ENCODE measurements at places on chromosomes 7 and 10. TPM values are rescaled to one million over a fixed set of nuclear protein-coding genes. Genes with fewer than 3 reads are reported as not detected.

DNA sequence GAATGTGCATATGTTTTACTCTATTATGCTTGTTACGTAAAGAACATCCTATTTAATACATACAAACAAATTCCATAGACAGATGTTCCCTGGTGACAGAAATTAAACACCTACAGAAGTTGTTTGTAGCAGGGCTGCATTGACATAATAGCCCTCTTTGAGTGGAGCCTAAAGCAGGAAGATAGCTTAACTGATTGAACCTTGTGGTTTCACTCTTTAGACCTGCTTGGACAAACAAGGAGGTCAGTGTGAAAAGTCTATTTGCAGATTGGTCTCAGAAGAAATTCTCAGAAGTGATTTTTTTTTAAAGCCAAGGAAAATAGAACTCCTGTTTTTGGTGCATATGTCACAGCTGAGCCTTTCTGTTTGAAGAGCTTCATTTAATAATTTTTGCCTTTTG, 121.3 kb downstream of the PPP1R9A start:
- peaks cover 31% of the 10 kb centered on the region for H3K4me1 ChIP-seq
- H3K4me3 ChIP-seq = no peak overlapping the region
- no peak for DNase-seq
- H3K27ac ChIP-seq = no peak overlapping the region

- H3K27ac ChIP-seq = peak overlapping the region; percentile 96
- H3K36me3 ChIP-seq = peaks cover 18% of the 10 kb centered on the region
- H3K4me3 ChIP-seq = peak overlapping the region; percentile 84
- DNase-seq = no peak
- H3K4me1 ChIP-seq = peaks cover 22% of the 10 kb centered on the region
Observed at GRCh38 chr10:99430116-99430450, 341 bp downstream of the GOT1 start.

GRCh38 chr10:57657164-57657765, 610.4 kb downstream of the IPMK start:
- H3K4me1 ChIP-seq = no peaks in the 10 kb centered on the region
- no peak overlapping the region for H3K4me3 ChIP-seq
- peak; percentile 74 for DNase-seq
- H3K36me3 ChIP-seq = no peaks in the 10 kb centered on the region

Gene DOCK4
- 18.8 TPM for total RNA-seq

DNA sequence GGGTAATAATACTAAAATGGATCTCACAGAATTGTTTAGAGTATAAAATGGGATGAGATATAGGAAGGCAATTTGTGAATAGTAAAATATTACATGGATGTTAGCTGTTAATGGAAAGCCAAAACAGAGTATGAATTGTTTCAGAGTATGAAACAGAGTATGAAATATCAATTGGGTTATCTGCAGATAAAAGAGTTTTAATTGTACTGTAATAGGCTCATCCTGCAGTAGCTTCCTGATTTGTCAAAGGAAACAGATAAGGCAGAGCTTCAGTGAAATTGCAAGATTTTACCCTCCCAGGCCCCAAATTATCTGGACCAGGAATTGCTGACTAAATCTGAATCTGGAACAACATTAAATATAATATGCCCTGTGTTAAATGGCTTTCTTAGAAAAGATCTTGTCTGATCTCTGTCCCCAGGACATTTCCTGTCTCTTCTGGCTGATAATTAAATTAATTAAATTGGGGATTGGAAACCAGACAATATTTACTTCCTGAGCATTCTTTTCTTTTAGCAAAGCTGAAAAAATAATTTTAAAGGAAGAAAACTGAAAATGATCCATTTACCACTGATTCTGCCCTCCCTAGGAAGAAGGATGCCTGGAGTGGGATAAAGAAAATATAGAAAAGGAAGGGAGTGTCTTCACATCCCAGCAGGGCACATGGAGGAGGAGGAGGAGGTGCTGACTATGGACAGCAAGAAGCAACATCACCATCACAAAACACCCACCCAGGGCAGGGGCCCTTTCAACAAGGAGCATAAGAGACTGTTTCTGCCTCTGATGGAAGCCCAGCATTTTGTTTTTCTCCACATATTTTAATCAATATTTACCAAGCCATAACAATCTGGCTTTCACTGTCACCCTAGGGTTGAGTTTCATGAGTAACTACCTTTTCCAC, 18.5 kb downstream of the PTN start:
- no peaks in the 10 kb centered on the region for H3K4me1 ChIP-seq
- no peaks in the 10 kb centered on the region for H3K27me3 ChIP-seq
- H3K36me3 ChIP-seq = no peaks in the 10 kb centered on the region
- H3K27ac ChIP-seq = no peak overlapping the region
- no peak for DNase-seq
- H3K4me3 ChIP-seq = no peak overlapping the region

Gene C10orf53
- not detected for total RNA-seq

DNA sequence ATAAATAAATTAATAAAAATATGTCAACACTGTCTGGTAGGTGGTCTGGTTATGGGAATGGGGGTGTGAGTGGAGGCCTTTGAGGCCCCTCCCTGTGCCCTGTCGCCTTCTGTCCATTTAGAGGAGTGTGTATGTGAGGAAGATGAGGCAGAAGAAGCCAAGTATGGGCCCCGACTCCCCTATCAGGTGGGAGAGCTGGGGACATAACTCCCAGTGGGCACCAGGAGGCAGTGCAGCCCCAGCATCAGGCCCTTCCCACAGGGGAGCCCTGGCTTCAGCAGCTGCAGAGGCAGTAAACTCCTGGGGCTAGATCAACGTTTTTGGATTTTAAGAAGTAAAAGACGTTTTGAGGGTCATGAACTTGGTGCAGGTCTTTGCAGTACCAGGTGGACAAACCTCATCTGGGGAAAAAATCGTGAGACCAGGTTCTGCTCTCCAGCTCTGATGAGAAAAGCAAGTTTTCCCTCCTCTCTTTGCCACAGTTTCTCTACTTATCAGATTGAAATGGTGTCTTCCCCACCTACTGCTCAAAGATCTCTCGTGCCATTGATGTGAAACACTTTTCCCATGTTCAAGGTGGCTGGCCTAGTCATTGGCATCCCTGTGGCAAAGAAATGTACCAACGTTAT, 167.8 kb upstream of the EEPD1 start:
- no peak overlapping the region for H3K4me3 ChIP-seq
- H3K27ac ChIP-seq = no peak overlapping the region
- peak; percentile 87 for DNase-seq
- no peaks in the 10 kb centered on the region for H3K4me1 ChIP-seq
- no peaks in the 10 kb centered on the region for H3K27me3 ChIP-seq

Gene LRRN3
- not detected for total RNA-seq

- peaks cover 42% of the 10 kb centered on the region for H3K36me3 ChIP-seq
- H3K4me3 ChIP-seq = no peak overlapping the region
- peak overlapping the region; percentile 94 for H3K27ac ChIP-seq
- H3K4me1 ChIP-seq = peaks cover 17% of the 10 kb centered on the region
- H3K27me3 ChIP-seq = no peaks in the 10 kb centered on the region
Observed at GRCh38 chr10:70147259-70147625, 742 bp upstream of the TYSND1 start.

- no peaks in the 10 kb centered on the region for H3K36me3 ChIP-seq
- no peaks in the 10 kb centered on the region for H3K27me3 ChIP-seq
- H3K4me1 ChIP-seq = no peaks in the 10 kb centered on the region
Observed at GRCh38 chr10:107899075-107899474, 734.6 kb upstream of the SORCS1 start.

DNA sequence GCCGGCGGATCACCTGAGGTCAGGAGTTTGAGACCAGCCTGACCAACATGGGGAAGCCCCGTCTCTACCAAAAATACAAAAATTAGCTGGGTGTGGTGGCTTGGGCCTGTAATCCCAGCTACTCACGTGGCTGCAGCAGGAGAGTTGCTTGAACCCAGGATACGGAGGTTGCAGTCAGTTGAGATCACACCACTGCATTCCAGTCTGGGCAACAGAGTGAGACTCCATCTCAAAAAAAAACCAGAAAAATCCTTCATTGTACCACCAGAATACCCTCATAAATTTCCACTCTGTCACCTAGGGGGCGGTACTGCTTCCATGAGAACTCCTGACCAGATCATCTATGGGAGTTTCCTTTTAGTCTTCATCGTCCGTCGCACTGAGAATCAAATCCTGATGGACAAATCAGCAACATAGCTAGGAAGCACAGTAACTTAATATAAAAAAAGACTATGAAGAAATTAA, 225.8 kb upstream of the KLF14 start:
- H3K36me3 ChIP-seq = peaks cover 34% of the 10 kb centered on the region
- no peaks in the 10 kb centered on the region for H3K27me3 ChIP-seq
- peak overlapping the region; percentile 80 for H3K27ac ChIP-seq
- H3K4me1 ChIP-seq = peaks cover 89% of the 10 kb centered on the region
- no peak for DNase-seq

Gene DDX56
- total RNA-seq = 63.0 TPM

DNA sequence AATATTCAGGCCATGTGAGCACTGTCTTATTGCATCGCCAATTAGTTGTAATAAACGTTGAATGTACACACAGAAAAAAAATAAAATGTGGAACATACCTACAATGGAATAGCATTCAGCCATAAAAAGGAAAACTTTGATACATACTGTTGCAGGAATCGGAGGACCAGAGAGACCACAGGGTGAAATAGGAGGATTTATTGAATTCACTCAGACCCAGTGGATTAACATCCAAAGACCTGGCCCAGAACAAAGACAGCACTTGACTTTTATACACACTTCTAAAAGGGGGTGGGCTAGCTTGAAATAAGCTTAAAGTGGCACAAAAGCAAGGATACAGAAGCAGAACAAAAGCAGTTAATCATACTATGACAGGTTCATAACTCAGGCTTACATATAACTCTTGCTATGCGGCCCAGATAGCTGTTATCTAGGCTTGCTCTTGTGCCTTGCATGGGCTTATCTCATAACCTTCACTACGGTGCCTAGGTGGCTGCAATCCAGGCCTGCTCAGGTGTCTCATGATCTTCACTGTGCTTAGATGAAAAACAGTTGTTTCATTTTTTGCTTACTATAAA, 292.2 kb upstream of the TAC1 start:
- DNase-seq = no peak
- H3K4me1 ChIP-seq = no peaks in the 10 kb centered on the region
- no peaks in the 10 kb centered on the region for H3K36me3 ChIP-seq

- H3K4me1 ChIP-seq = peaks cover 24% of the 10 kb centered on the region
- H3K4me3 ChIP-seq = no peak overlapping the region
- H3K27ac ChIP-seq = no peak overlapping the region
- no peak for DNase-seq
- peaks cover 7% of the 10 kb centered on the region for H3K36me3 ChIP-seq
- no peaks in the 10 kb centered on the region for H3K27me3 ChIP-seq
Observed at GRCh38 chr7:29839302-29839701, 33.0 kb downstream of the WIPF3 start.

Gene TAS2R4
- not detected for total RNA-seq

DNA sequence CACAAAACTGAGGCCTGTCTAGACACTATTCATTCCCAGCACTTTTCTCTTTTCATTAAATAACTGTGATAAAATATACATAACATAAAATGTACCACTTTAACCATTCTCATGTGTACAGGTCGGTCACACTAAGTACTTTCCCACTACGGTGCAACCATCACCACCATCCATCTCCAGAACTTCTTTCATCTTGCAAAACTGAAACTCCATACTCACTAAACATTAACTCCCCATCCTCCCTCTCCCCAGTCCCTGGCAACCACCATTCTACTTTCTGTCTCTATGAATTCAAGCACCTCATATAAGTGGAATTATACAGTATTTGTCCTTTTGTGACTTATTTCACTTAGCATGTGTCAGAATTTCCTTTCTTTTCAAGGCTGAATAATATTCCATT, 53.0 kb downstream of the ARHGAP12 start:
- DNase-seq = no peak
- no peaks in the 10 kb centered on the region for H3K36me3 ChIP-seq
- H3K27ac ChIP-seq = no peak overlapping the region
- peaks cover 19% of the 10 kb centered on the region for H3K4me1 ChIP-seq

- DNase-seq = no peak
- H3K27ac ChIP-seq = no peak overlapping the region
- H3K36me3 ChIP-seq = peaks cover 60% of the 10 kb centered on the region
- H3K4me1 ChIP-seq = peaks cover 6% of the 10 kb centered on the region
Observed at GRCh38 chr10:21733710-21734109, 199.7 kb downstream of the MLLT10 start.

Gene NPC1L1
- total RNA-seq = 1.6 TPM

Gene KIAA1549
- 2.0 TPM for total RNA-seq

Gene KEL
- not detected for total RNA-seq

- no peak for DNase-seq
- no peaks in the 10 kb centered on the region for H3K4me1 ChIP-seq
- no peak overlapping the region for H3K4me3 ChIP-seq
- no peaks in the 10 kb centered on the region for H3K27me3 ChIP-seq
Observed at GRCh38 chr7:130655286-130655685, 13.3 kb downstream of the COPG2 start.

Gene MKI67
- 27.7 TPM for total RNA-seq

DNA sequence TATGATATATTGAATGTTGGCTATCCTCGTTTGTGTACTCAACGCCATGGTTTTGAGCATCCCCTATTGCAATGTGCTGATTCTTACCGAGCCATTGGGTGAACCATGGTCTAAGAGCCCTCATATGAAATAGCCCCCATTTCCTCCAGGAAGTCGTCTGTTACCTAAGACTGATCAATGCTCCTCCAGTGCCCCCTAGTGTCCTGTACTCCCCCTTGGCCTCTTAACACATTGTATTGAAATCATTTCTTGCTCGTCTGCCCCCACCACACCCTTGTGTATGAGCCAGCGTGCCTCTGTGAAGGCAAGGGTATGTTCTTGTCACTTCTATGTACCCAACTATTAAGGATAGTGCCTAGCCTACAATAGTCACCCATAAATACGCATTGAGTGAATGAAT, 11.2 kb upstream of the SLC35B4 start:
- peak; percentile 58 for DNase-seq
- H3K27ac ChIP-seq = no peak overlapping the region
- H3K4me1 ChIP-seq = no peaks in the 10 kb centered on the region

Gene MSMB
- total RNA-seq = not detected

GRCh38 chr10:105192861-105193260, 551.8 kb downstream of the SORCS3 start:
- H3K36me3 ChIP-seq = no peaks in the 10 kb centered on the region
- DNase-seq = no peak
- no peak overlapping the region for H3K4me3 ChIP-seq

Gene ERVW-1
- not detected for total RNA-seq

GRCh38 chr10:58723966-58724365, 211.3 kb downstream of the BICC1 start:
- no peak for DNase-seq
- H3K27ac ChIP-seq = no peak overlapping the region
- no peaks in the 10 kb centered on the region for H3K27me3 ChIP-seq
- H3K36me3 ChIP-seq = no peaks in the 10 kb centered on the region
- H3K4me3 ChIP-seq = no peak overlapping the region

Gene TWIST1
- total RNA-seq = 0.58 TPM

- no peak overlapping the region for H3K27ac ChIP-seq
- no peaks in the 10 kb centered on the region for H3K36me3 ChIP-seq
- no peaks in the 10 kb centered on the region for H3K4me1 ChIP-seq
- no peaks in the 10 kb centered on the region for H3K27me3 ChIP-seq
- H3K4me3 ChIP-seq = no peak overlapping the region
- no peak for DNase-seq
Observed at GRCh38 chr10:104488439-104488832, 134.8 kb downstream of the CFAP58 start.

Gene MAT1A
- total RNA-seq = not detected

Data from stomach (tissue), 19 donors.